ENCODE measurements at places on chromosomes 5 and 9.

DNA sequence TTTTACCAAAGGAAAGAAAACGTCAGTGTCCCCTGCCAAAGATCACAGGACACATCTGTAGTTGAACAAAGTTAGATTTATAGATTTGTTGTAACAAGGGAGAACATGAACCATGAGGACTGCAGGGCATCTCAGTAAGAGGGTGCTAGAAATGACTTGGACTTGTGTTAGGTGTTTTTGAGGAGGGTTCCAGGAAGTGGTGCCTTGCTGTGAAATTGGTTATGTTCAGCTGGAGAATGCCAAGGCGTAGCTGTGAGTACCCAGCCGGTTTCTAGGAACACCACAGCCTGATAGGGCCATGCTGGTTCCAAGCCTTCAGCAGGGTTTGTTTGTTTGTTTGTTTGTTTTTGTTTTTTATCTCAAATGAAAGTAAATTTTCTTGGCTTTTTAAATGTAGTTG, 5.3 kb downstream of the SPEF2 start:
- DNase-seq, result no peak

DNA sequence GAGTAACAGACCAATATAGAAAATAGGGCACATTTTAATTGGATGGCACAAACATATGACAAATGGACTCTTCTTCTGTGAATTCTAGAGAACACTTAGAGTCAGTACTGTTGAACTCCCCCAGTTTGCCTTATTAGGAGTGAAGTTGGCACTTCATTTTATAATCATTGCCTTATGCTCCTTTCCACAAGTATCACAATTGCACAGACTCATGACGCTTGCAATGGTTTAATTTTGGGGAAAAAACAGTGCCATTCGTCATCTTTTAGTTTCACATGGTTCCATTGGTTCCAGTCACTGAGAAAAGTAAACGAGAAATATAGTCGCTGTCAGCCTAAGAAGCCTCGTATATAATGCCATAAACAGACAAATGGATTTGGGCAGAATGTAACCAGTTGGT, 71.2 kb downstream of the LURAP1L start:
- no peak for DNase-seq

- DNase-seq, result no peak
Observed at GRCh38 chr9:18706648-18707047, 232.7 kb downstream of the ADAMTSL1 start.

DNA sequence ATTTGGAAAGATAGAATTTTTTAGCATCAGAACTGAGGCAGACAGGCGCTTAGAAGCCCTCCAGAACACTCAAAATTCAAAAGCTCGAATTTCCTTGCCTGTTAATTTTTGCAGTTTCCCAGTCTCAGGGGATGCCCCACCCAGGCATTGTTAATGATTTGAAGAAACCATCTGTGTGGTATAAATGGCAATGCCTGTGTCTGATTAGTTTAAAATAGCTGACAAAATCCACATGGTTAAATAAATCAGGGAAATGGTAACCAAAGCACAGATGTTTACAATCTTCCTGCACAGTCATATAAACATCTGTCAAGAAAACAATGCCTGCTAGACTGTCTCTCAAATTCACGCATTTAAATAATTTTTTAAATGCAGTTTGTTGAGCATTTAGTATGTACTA, 185.2 kb upstream of the RGMB start:
- DNase-seq, result no peak

DNA sequence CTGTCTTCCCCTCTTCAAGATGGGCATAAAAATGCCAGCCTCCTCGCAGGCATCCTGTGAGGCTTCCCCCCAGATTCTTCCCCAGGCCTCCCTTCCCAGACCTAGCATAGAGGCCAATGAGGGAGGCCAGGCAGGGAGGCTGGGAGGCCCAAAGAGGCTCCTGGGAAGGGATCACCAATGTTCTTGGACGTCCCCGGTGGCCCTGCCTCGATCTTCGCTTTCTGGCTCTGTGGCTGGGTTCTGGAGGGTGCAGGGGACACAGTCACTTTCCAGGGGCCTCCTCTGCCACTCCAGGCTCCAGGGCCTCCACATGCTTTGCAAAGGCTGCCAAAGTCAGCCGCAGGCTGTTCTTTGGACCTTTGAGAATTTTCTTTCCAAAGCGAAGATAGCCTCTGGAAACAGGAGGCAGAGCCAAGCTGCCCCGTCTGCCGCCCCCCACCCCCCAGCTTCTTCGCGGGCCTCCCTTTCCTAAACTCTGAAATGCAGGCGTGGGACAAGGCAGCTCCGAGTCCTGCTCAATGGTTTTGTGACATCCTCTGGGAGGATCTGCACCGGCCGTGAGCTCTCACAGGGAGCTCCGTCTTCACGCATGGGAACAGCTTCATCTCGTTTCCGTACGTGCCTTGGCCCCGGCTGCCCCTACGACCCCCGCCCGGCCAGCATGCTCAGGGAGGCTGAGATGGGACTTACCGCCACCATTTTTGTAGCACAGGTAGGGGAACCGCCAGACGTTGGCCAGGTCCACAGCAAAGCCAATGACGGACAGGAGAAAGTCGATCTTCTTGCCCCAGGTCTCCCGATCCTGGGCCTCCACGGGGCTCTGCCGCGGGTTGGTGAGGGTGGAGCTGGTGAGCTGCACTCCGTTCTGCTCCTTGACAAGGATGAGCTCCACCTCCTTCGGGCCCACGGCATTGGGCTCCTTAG, 2.8 kb downstream of the SLC6A3 start:
- no peak for DNase-seq

DNA sequence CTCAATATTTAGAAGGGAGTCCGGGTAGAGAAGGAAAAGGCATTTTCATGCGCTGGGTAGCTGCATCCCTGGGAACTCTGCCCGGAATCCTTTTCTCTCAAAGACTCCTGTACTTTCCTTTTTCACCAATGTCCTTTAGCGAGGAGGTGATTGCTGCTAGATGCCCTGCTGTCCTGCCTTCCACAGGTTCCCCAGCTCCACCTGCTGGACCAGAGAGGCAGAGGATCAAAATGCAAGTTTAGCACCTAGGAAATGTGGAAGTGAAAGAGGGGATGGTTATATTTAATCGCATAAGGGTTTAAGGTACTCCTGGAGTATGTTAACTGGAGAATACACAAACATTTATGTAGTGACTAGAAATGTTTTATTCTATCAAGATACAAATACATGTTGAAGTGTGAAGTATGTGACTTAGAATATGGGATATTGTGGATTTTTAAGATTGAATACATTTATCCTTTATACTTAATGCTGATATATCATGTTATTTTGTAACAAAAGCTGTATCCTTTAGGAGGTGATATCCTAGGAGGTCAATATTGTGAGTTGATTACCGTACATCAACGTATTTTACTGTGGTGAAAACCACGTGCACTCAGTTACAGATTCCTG, 145.7 kb downstream of the ARHGAP26 start:
- no peak for DNase-seq

DNA sequence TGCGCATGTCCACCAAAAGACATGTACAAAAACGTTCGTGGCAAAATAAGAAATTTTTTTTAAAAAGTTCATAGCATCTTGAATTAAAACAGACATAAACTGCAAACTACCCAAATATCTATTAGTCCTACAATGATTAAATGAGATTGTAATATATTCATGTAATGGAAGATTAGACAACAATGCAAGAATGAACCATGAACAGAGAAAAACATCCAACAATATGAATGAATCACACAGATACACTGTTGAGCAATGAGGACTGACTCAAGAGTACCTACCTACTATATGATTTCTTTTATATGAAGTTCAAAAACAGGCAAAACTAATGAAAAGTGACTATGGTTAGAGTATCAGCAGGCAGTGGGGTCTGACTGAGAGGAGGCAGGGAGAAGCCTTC, 17.9 kb upstream of the CTNNAL1 start:
- no peak for DNase-seq

- no peak for DNase-seq
Observed at GRCh38 chr5:97967292-97967691, 784.2 kb upstream of the RIOK2 start.

DNA sequence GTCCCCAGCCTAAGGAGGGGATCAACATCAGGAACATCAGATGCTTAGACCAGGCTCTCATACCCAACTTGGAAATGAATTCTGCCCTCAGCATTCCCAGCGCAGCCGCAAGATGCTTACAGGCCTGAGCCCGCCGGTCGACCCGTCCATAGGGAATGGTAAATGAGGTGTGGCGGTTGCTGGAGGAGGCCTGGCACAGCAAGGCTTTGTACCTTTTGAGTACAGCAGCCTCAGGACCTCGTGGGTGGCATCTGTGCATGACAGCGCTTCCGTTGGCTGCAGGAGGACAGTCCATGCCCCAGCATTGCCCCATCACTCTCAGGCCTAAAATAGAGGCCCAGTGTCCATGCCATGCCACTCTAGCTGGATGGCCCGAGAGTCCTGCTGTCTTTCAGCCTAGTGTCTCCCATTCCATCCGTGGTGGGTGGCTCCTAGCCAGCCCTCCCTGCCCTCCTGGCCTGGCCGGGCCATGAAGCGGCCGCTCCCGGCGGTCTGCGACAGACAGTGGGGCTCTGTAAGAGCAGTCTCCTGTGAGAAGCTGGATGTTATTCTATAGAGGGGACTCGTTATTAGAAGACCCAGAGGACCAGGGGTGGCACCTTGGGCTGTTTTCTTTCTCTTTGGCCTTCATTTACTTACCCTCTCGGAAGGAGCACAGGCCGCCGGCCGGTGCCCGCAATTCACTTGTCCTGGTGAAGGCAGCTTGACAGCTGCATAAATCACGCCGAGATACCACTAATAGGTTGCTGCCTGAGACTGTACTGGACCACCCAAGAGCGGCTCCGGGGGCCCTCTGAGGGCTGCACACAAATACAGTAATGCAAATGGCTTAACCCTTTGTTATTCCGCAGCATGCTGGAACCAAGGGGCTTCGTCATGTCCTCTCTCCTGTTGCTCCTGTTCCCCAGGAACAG, 223.5 kb upstream of the TUT7 start:
- no peak for DNase-seq

- DNase-seq, result no peak
Observed at GRCh38 chr9:6929441-6930215, 171.9 kb downstream of the KDM4C start.

- DNase-seq, result no peak
Observed at GRCh38 chr5:16992006-16992405, 55.9 kb upstream of the MYO10 start.

DNA sequence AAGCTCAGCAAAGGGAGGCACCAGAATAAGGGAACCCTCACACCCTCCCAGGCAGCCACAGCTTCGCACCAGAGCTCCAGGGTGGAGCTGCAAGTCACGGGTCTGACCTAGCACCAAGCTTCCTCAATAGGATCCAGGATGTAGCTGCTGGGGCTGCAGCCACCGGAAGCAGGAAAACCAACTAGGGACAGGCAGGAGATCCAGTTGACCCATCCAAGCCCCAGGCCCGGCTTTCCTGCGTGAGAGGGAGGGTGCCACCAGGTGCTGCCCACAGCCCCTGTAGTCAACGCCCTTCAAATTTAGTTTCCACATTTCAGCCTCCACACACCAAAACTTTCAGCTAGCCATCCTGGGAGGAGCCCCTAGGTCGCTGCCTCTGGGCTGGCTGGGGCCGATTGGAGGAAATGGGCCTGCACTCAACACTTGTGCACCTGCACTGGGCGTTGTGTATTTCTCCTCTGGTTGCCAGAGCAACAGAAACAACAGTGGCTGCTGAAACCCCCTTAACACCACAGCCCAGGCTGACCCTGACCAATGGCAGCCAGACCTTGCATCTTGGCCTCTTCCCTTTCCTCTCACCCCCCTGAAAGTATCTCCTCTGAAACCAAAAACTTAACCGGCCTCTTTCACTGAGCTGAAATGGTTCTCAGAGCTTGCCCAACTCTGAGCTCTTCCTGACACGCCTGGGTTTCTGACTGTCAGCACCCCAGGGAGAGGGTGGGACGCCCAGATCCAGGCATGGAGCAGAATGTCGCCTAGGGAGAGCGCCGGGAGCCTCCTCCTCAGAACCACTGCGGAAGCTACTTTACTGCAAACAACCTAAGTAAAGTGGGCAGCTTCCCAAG, 226.5 kb upstream of the MAP3K1 start:
- DNase-seq, result no peak

- DNase-seq, result no peak
Observed at GRCh38 chr9:36153746-36154145, 15.4 kb upstream of the CCIN start.

DNA sequence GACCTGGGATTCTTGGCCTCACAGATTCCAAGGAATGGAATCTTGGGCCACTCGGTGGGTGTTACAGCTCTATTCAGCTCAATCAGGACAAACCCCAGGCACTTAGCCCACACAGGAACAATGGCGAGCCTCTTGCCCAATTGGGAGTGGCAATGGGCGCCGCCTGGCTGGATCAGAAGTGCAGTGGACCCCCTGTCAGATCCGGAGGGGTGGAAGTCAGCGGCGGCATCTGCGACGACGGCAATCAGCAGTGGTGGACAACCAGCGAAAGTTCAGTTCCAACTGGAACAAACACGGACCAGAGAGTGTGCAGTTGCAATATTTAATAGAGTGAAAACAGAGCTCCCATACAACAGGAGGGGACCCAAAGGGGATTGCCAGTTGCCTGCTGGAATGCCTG, 378.3 kb downstream of the CDH9 start:
- DNase-seq, result no peak

DNA sequence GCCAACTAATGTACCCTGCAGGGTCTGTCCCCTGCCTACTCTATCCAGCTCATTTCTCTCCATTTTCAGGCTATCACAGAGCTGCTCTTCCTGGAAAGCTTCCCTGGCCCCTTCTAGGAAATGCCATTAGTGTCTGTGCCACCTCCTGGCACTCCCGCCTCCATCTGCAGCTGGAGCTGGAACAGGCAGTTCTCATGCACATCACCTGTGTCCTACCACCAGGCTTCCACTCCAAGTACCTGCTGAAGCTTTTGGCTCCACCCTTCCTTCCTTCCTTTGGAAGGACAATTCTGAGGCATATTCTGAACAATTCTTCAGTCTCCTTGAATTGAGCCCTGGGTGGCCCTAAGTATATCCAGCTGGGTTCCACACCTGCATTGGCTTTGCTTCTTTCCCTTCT, 156.2 kb upstream of the ZNF618 start:
- DNase-seq, result no peak

- DNase-seq, result no peak
Observed at GRCh38 chr5:66701244-66701643, 105.1 kb downstream of the MAST4 start.

DNA sequence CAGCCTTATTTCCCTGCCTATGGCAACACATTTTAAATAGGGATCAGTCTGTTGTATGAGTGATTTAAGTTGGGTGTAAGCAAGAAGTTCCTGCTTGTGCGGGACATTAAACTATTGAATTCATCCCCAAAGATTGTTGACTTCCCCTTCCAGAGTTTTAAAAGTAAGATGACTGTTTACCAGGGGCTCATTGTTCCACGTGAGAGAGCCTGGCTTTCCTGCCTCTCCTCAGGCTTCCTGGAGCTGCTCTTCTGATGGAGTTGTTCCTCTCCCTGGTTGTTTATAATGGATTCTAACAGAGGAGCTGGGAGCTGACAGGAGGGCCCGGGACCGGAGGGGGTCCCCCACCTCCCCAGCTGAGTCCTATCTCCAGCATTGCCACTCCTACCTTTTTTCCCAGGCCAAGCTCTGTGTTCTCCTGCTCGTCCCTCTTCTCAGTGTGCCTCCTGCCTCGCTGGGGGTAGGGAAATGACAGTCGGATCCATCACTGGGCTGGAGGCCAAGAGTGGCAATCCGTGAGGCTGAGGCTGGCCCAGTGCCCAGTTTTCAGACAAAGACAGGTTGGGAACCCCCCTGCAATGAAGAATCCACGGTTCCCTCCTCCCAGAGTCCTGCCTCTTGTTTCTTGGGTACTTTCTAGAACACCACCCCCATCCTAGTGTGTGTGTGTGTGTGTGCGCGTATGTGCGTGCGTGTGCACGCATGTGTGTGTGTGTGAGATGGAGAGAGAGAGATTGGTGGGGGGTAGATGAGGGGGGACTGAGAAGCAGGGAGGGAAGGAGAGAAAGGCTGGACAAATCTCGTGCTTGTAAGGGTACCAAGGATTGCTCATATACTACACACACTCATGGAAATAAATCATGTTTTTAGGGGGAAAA, 123.7 kb upstream of the NFIB start:
- no peak for DNase-seq

Data from stimulated activated CD8-positive, alpha-beta memory T cell treated with anti-CD3 and anti-CD28 coated beads, Interleukin-2, amount 100 ng/mL, for 1 hour (primary cell).